Thoracic aorta (tissue), 2 donors: ENCODE measurements at places on chromosomes 3 and 15.

GRCh38 chr3:56795829-56796185, 5.9 kb downstream of the ARHGEF3 start:
- H3K27ac ChIP-seq: no peak overlapping the region
- no peaks in the 10 kb centered on the region for H3K36me3 ChIP-seq
- no peaks in the 10 kb centered on the region for H3K27me3 ChIP-seq
- H3K4me3 ChIP-seq: no peak overlapping the region
- DNase-seq: no peak

DNA sequence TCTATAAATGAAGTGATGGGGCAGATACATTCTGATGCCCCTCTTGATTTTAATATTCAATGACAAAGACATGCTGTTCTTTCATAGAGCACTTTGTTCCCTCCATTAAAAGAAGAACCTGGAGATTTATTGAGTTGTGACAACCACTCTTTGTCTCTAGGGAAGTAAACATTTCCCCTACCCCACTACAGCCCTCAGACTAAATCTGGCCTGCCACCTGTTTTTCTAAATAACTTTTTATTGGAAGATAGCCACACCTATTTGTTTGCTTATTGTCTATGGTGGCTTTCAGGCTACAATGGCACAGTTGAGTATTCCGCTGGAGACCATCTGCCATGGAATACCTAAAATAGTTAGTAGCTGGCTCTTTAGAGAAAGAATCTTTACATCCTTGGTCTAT, 41.2 kb upstream of the ZNF385D start:
- H3K36me3 ChIP-seq: no peaks in the 10 kb centered on the region
- H3K27ac ChIP-seq: peak overlapping the region; percentile 39
- no peak for DNase-seq
- peaks cover 69% of the 10 kb centered on the region for H3K4me1 ChIP-seq

DNA sequence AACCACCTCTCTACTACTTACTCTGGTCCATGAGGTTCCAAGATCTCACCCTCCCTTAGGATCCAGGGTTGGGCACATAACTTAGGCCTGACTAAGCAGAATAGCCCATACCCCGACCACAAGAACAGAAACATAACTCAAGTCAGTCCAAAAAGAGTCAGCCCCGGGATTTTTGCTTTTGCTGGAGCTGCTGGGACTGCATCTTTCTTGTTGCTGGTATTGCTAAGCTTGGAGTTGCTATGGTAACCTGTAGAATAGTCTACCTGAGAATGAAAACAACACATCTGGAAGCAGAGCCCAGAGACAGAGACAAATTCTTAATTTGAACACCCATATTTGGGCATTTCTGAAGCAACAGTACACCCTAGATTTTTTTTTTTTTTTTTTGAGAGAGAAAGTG, 6.5 kb downstream of the RUBCN start:
- no peaks in the 10 kb centered on the region for H3K36me3 ChIP-seq
- H3K27ac ChIP-seq: no peak overlapping the region
- no peaks in the 10 kb centered on the region for H3K27me3 ChIP-seq
- no peak overlapping the region for H3K4me3 ChIP-seq

GRCh38 chr15:33171202-33171601, 23.3 kb downstream of the FMN1 start:
- no peak for DNase-seq
- H3K4me1 ChIP-seq: no peaks in the 10 kb centered on the region
- H3K27ac ChIP-seq: no peak overlapping the region
- H3K27me3 ChIP-seq: no peaks in the 10 kb centered on the region
- H3K36me3 ChIP-seq: no peaks in the 10 kb centered on the region

DNA sequence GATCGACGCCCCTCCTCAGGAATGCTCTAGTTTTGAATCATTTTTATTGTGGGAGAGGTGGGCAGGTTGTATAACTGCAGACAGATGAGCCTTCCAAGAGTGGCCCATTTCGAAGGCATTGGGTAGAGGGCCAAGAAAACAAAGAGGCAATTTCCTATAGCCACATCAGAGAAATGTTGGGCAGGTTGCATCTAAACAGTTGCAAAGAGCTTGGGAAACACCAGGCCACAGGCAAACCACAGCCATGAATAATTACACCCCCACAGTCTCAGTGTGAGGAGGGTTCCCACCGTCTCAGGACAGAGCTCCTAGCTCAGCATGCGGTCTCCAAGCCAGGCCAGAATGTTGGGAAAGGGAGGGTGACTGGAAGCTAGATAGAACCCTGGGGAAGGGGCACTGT, 257.3 kb downstream of the ABHD5 start:
- no peaks in the 10 kb centered on the region for H3K4me1 ChIP-seq
- no peak overlapping the region for H3K4me3 ChIP-seq
- no peak overlapping the region for H3K27ac ChIP-seq
- DNase-seq: no peak
- H3K27me3 ChIP-seq: no peaks in the 10 kb centered on the region

- no peaks in the 10 kb centered on the region for H3K27me3 ChIP-seq
- no peak overlapping the region for H3K27ac ChIP-seq
Measured at GRCh38 chr3:159229116-159229680, 427.3 kb downstream of the MFSD1 start.

DNA sequence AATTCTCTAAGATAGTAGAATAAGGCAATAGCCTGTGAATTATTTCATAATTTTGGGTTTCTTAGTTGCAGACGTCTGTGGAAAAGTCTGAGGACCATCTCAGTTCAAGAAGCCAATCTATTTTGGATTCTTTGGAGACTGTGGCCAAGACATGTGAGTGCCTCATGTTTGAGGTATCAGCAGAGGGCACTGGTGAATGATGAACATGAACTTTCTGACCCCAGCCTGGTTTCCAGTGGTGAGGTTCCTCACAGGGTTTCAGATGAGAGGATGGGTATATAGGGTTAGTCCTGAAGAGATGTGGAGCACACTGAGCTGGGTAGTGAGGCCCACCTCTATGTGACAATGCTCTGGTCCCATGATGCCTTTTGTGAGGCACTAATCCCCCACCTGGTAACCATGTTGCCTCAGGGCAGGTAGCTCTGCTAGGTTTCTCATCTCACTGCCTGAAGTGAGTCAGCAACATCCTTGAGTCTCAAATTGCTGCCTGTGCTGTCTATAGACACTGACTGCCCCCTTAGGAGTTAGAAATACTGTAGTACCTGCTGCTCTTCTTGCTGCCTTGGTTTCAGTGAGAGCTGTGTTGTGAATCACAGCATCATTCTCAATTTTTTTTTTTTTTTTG, 32.3 kb downstream of the C3orf62 start:
- DNase-seq: no peak
- H3K27ac ChIP-seq: no peak overlapping the region
- H3K4me1 ChIP-seq: no peaks in the 10 kb centered on the region
- no peaks in the 10 kb centered on the region for H3K36me3 ChIP-seq
- no peak overlapping the region for H3K4me3 ChIP-seq

- no peaks in the 10 kb centered on the region for H3K27me3 ChIP-seq
- peaks cover 2% of the 10 kb centered on the region for H3K36me3 ChIP-seq
- no peak for DNase-seq
- peaks cover 5% of the 10 kb centered on the region for H3K4me1 ChIP-seq
- H3K27ac ChIP-seq: no peak overlapping the region
Measured at GRCh38 chr3:107810171-107811071, 280.4 kb downstream of the CD47 start.

DNA sequence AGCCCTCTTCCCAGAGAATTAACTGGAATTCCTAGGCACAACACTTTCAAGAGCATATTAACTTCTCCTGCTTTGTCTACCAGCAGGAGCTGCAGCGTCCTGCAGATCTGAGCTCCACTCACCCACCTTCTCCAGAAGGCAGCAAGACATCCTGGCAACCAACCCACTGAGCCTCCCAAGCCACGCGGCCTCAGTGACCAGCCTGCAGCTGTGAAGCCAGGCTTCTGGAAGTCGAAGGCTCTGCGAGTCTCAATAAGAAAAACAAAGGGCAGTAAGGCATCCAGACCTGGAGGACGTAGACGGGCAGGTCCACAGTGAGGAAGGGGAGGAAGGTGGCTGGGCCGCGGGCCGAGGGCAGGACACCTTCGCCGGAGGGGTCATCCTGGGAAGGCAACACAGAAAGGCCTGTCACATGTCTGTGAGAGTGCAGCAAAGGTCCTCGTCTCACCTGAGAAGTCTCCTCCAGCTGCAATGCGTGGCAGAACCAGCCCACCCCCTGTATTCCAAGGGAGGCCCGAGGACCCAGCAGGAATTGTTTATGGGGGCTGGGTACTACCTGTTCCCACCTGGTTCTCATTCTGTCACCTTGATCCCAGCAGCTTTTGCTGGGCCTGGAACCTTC, 36.2 kb downstream of the ZXDC start:
- no peak overlapping the region for H3K4me3 ChIP-seq
- H3K27me3 ChIP-seq: no peaks in the 10 kb centered on the region
- no peaks in the 10 kb centered on the region for H3K4me1 ChIP-seq
- DNase-seq: no peak
- peaks cover 22% of the 10 kb centered on the region for H3K36me3 ChIP-seq

DNA sequence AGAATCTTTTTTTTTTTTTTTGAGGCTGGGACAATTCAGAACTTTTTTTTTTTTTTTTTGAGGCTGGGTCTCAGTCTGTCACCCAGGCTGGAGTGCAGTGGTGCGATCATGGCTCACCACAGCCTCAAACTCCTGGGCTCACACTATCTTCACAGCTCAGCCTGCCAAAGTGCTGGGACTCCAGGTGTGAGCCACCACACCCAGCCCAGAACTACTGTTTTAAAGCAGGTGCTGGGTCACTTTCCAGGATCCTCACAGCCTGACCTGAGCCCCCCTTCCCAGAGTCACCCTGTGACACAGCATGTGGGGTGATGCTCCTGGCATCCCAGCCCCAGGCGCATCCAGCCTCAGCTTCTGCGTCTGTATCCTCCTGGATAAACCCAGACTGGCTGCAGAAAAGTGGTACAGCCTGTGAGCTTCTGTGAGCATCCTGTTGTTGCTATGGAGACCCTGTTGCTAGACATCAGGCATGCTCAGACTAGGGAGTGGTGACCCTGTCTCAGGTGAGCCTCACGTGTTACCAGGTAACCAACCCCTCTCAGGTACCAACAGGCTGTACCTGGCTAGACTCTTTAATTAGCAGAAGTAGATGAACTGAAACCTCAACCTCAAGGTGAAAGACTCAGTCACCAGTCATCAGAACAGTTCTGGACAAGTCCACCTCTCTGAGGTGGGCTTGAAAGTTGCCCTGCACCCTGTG, 15.0 kb downstream of the KLF13 start:
- no peak overlapping the region for H3K4me3 ChIP-seq
- H3K4me1 ChIP-seq: peaks cover 99% of the 10 kb centered on the region
- H3K27me3 ChIP-seq: no peaks in the 10 kb centered on the region
- no peaks in the 10 kb centered on the region for H3K36me3 ChIP-seq
- no peak overlapping the region for H3K27ac ChIP-seq

DNA sequence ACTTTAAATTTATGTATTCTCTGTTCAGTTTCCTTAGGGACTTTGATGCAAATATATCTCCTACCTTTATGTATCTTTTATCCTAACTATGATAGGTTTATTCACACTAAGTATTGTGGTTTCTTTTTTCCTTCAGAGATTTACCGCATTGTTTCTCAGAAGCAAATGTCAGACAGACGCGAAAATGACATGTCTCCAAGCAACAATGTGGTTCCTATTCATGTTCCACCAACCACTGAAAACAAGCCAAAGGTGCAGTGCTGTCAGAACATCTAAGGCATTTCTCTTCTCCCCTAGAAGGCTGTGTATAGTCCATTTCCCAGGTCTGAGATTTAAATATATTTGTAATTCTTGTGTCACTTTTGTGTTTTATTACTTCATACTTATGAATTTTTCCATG, 18.3 kb downstream of the RAB11A start:
- H3K27me3 ChIP-seq: no peaks in the 10 kb centered on the region
- no peak overlapping the region for H3K4me3 ChIP-seq
- peaks cover 17% of the 10 kb centered on the region for H3K36me3 ChIP-seq
- H3K4me1 ChIP-seq: no peaks in the 10 kb centered on the region

- no peaks in the 10 kb centered on the region for H3K27me3 ChIP-seq
- no peak overlapping the region for H3K4me3 ChIP-seq
- H3K36me3 ChIP-seq: peaks cover 22% of the 10 kb centered on the region
- H3K4me1 ChIP-seq: peaks cover 2% of the 10 kb centered on the region
- DNase-seq: no peak
Measured at GRCh38 chr3:191363221-191363620, 32.9 kb upstream of the UTS2B start.

GRCh38 chr3:112734171-112734570, 93.2 kb upstream of the CCDC80 start:
- H3K27me3 ChIP-seq: no peaks in the 10 kb centered on the region
- no peak overlapping the region for H3K4me3 ChIP-seq
- no peaks in the 10 kb centered on the region for H3K36me3 ChIP-seq
- H3K27ac ChIP-seq: no peak overlapping the region
- no peak for DNase-seq

- H3K27me3 ChIP-seq: no peaks in the 10 kb centered on the region
- no peak overlapping the region for H3K27ac ChIP-seq
- H3K4me1 ChIP-seq: no peaks in the 10 kb centered on the region
- no peaks in the 10 kb centered on the region for H3K36me3 ChIP-seq
- no peak for DNase-seq
Measured at GRCh38 chr3:43523454-43524053, 98.3 kb downstream of the ANO10 start.

- H3K4me1 ChIP-seq: peaks cover 21% of the 10 kb centered on the region
- no peak overlapping the region for H3K27ac ChIP-seq
- H3K27me3 ChIP-seq: peaks cover 55% of the 10 kb centered on the region
- H3K4me3 ChIP-seq: peak overlapping the region; percentile 38
Measured at GRCh38 chr15:52783929-52784798, 6.0 kb downstream of the ONECUT1 start.

- H3K27me3 ChIP-seq: no peaks in the 10 kb centered on the region
- no peak overlapping the region for H3K4me3 ChIP-seq
- DNase-seq: no peak
- H3K4me1 ChIP-seq: peaks cover 6% of the 10 kb centered on the region
- H3K36me3 ChIP-seq: no peaks in the 10 kb centered on the region
Measured at GRCh38 chr3:13647298-13648059, 98.6 kb downstream of the FBLN2 start.

GRCh38 chr3:168051531-168052471, 43.9 kb downstream of the GOLIM4 start:
- no peaks in the 10 kb centered on the region for H3K36me3 ChIP-seq
- H3K4me1 ChIP-seq: peaks cover 23% of the 10 kb centered on the region
- no peak for DNase-seq
- peak overlapping the region; percentile 65 for H3K27ac ChIP-seq

DNA sequence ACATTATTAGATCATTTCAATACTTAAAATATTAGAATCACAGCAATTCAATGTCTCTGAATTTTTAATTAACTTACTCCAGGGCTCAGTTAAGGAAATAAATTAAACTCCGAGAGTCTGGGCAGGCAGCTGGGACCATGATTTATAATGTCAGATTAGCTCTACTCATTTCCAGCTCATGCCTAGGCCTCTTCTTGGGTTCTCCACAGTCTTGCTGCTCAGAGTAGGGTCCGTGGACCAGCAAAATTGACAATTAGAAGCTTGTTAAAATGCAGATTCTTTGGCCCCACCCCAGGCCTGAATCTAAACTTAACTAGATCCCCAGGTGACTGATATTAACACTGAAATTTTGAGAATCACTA, 28.2 kb downstream of the ADAMTS9 start:
- no peaks in the 10 kb centered on the region for H3K36me3 ChIP-seq
- H3K4me1 ChIP-seq: peaks cover 11% of the 10 kb centered on the region
- no peak overlapping the region for H3K4me3 ChIP-seq
- H3K27me3 ChIP-seq: no peaks in the 10 kb centered on the region
- DNase-seq: no peak

- no peak for DNase-seq
- no peaks in the 10 kb centered on the region for H3K36me3 ChIP-seq
- H3K27me3 ChIP-seq: no peaks in the 10 kb centered on the region
- no peak overlapping the region for H3K4me3 ChIP-seq
Measured at GRCh38 chr15:91973481-91973880, 120.0 kb downstream of the SLCO3A1 start.

GRCh38 chr3:125644036-125645005, 49.0 kb upstream of the OSBPL11 start:
- no peak overlapping the region for H3K27ac ChIP-seq
- no peaks in the 10 kb centered on the region for H3K4me1 ChIP-seq
- H3K36me3 ChIP-seq: no peaks in the 10 kb centered on the region
- no peak for DNase-seq
- H3K4me3 ChIP-seq: no peak overlapping the region
